Stimulated activated naive CD8-positive, alpha-beta T cell treated with anti-CD3 and anti-CD28 coated beads, Interleukin-15, Interleukin-2, amounts not matched to agents 100 U/mL and 50 U/mL, for 24 hours (primary cell): ENCODE measurements at places on chromosomes 4 and X.

- no peak for DNase-seq
Measured at GRCh38 chr4:105633241-105633640, 75.2 kb downstream of the INTS12 start.

- no peak for DNase-seq
Measured at GRCh38 chr4:17189401-17189720, 290.9 kb upstream of the LDB2 start.

DNA sequence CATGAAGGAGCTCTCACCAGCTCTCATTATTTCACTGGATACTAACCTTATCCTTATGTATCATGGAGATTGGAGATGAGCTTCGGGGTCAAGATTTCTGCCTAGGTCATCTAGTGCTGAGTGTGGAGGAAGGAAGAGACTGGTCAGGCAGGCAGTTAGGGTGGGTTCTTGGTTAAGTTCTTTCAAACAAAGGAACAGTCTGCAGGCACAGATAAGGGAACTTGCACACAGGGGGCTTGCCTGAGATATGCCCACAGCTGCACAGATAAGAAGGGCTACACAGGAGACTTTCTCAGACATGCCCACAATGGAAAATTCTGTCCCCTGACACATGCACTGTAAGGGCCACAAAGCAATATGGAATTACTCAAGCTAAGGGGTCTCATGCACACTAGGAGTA lies 904.1 kb downstream of the NLGN4X start:
- no peak for DNase-seq

- no peak for DNase-seq
Measured at GRCh38 chr4:181525634-181526033, 717.6 kb upstream of the TENM3 start.

DNA sequence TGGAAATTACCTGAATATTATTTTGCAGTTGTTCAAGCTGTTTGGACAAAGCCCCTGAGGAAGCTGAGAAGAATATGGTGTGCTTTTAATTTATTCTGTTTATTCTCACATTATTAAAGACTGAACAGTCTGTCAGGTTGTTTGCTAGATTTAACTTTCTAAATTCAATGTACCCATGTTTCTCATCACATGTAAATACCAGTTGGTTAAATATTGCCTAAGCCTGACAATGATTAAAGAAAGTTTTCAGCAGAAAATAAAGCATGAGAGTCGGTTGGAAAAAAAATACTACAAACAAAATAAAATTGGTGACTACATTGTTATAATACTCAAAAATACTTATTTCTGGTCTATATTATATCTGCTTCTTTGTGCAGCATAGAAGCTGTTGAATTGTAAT lies 1974.7 kb downstream of the ARAP2 start:
- no peak for DNase-seq

DNA sequence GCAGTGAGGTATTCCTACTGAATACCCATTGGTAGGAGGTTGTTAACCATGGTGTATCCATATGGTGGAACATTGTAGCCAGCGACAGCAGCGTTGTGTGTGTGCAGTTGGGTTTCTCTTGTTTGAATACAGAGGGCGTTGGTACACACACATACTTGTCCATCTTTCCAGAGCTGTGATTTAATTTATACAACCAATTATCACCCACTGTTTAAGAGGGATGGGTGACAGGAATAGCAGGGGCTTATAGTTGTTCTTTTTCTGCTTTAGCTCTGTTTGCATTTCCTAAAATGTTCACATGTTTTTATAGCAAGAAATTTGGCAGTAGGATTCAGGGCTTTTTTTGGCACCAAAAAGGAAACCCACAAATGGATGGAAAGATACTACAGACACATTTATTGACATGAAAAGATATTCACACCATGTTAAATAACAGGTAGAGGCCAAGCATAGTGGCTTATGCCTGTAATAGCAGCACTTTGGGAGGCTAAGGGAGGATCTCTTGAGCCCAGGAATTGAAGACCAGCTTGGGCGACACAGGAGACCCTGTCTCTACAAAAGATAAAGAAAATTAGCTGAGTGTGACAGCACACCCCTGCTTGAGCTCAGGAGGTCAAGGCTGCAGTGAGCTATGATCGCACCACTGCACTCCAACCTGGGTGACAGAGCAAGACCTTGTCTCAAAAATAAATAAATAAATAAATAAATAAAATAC lies 60.6 kb downstream of the TNIP2 start:
- no peak for DNase-seq

GRCh38 chr4:117692538-117692937 lies 341.7 kb upstream of the NDST3 start:
- no peak for DNase-seq

GRCh38 chr4:150367326-150367725 lies 214.6 kb upstream of the MAB21L2 start:
- DNase-seq: no peak

GRCh38 chr4:24197955-24198354 lies 308.1 kb upstream of the PPARGC1A start:
- no peak for DNase-seq

DNA sequence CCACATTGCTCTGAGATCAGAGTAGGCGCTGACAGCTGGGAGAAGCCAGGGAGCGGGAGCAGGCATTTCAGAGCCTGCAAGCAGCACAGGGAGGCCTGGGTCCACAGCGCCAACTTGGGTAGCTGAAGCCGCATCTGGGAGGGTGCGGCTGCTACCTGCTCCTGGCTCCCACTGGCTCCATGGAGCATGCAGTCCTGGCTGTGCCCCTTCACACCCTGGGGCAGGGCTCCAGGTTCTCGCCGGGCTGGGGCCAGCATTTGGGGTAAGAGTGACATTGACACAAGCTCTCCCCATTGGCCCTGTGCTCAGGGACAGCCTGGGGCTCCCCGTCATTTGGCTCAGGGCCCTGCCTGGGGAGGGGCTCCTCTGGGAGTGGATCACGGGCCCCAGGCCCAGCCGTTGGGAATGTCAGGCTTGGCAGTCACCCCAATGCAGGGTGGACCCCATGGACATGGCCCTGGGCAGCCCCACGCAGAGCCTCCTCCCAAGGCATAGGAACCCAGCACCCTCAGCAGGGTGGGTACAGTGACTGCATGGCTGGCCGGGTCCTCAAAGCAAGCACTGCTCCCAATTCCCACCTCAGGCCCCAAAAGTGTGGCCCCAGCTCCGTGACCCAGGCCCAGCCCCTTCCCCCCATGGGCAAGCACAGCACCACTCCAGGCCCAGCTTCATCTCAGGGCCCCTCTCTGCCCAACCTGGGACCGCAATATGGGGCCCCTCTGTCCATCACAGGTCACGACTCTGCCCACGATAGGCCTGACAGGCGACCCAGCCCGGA lies 82.4 kb downstream of the PRDM5 start:
- no peak for DNase-seq

GRCh38 chr4:14844061-14844460 lies 158.2 kb upstream of the CPEB2 start:
- DNase-seq: no peak

- no peak for DNase-seq
Measured at GRCh38 chrX:31058284-31058683, 13.6 kb downstream of the FTHL17 start.

GRCh38 chrX:14051416-14051815 lies 21.7 kb upstream of the GEMIN8 start:
- DNase-seq: no peak

DNA sequence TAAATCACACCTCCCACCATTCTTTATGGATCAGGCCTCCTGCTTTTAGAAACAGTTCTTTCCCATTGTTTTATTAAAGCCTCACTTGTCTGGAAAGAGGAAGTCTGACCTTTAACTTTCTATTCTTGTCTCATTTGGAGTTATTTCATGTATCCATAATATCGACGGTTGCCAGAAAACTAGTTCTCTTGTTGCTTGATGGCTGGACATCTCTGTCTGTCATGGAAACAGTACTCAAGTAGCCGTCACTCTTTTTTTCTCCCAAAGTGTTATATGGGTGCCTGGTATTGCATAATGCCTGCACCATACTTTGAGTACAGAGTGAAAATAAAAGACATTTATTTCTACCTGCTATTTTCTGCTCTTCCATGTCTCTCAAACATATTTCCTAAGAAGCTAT lies 61.4 kb downstream of the PHEX start:
- DNase-seq: no peak

- DNase-seq: no peak
Measured at GRCh38 chr4:6633091-6633906, 7.2 kb upstream of the MRFAP1 start.

DNA sequence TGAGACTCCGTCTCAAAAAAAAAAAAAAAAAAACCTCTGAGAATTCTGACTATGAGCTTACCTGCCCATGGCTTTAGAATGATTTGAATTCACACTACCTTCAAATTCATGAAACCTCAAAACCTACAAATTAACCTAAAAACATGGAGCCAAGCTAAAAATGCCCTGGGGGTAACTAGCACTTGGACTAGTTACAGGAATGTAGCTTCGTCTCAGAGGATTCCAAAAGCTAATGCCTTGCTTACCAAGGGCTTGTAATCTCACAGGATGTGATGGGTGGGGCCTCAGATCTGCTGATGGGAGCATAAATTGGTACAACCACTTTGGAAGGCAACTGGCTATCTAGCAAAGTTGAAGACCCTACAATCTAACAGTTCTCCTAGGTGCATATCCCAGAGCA lies 79.4 kb upstream of the SPRY1 start:
- no peak for DNase-seq

DNA sequence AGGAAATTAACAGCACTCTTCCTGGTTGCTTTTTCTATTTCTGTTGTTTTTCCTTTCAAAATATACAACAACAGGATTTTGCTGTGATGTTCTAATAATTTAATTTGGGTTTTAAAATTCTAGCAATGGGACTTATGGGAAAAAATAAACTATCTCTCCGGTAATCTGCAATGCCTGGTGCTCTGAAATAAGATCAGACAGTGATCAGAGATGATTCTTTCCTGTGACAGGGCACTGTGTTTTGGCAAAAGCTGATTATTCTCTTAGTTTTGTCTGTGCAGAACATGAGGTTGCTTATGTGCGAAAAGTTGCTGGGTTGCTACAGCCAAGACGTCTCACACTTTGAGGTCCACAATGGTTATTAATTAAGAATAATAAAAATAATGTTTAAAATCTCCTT lies 291.7 kb downstream of the FBXO8 start:
- DNase-seq: no peak

DNA sequence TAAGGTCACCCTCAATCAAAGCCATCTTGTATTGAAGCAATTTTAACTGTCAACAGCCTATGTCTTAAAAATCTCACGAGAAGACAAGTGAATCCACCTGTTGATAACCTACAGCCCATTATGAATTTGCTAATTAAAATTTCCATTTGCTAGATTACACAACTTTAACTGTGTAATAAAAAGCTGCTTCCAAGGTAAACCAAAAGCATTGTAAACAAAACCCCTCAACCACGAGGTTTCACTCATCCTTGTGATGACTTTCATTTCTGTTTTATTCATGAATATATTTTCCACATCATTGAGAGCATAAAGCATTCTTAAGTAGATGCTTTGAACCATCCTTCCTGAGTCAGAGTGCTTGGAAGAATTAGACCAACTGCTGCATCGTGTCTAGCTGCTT lies 217.5 kb upstream of the GYPA start:
- DNase-seq: no peak

DNA sequence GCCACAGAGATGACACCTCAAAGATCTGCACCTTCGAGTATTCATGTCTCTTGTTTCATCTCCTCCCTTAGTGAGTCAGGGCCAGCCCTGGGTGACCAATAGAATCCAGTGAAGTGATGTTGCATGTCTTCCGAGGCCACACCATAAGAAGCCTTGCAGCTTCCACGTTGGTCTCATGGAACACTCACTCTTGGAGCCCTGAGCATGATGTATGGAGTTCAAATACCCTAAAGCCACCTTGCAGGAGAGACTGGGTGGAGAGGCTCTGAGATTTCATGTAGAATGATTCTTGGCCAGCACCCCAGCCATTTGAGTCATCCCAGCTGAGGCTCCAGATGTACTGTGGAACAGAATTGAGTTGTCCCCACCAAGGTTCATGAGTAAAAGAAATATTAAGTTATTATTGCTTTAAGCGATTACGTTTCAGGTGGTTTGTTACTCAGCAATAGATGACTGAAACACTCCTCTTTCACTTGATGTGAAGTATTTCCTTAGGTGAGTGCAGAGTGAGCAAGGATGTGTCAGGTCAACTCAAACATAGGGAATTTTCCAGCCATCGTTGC lies 5.0 kb upstream of the RP2 start:
- no peak for DNase-seq

DNA sequence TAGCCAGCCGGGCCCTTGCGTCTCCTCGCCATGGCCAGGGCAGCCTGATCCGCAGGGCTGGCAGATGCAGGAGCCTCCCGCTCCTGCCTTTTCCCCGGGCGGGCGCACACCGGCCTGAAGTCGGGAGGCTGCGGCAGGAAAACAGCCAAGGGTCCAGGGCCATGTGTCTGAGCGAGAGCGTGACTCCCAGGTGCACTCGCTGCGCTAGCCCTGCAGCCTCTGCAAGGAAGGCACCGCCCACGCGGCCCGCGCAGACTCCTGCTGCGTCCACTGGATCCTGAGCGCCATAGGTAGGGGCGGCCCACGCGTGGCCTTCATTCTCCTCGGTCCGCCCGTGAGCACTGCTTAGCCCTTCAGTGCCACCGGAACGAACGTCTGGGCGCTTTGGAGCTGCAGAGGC lies 379.9 kb downstream of the TRAM1L1 start:
- DNase-seq: no peak

DNA sequence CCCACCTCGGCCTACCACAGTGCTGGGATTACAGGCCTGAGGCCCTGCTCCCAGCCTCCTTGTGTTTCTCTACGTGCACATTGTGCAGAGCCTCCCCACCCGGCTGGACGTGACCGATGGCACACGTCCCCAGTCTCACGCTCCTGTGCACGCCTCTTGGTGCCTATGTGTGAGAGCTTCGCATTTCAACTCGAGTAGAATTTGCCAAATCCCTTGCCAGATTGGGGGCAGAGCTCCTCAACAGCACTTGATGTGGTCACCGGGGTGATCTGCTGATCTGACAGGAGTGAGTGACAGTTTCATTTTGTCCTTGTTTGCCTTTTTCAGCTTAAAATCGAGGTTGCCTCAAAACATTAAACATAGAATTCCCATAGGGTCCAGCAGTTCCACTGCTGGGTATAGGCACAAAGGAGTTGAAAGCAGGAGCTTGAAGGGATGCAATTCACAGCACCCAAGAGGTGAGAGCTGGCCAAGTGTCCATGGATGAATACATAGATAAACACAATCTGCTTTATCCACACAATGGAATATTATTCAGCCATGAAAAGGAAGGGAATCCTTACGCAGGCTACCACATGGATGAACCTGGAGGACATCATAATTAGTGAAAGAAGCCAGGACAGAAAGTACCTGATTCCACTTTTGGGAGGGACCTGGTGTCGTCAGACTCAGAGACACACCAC lies 17.6 kb downstream of the TMEM187 start:
- peak; percentile 42 for DNase-seq

- DNase-seq: no peak
Measured at GRCh38 chrX:45592101-45592500, 391.4 kb upstream of the DIPK2B start.

GRCh38 chrX:20461002-20461401 lies 194.3 kb upstream of the RPS6KA3 start:
- no peak for DNase-seq

- no peak for DNase-seq
Measured at GRCh38 chr4:104073229-104073628, 353.4 kb upstream of the TACR3 start.

DNA sequence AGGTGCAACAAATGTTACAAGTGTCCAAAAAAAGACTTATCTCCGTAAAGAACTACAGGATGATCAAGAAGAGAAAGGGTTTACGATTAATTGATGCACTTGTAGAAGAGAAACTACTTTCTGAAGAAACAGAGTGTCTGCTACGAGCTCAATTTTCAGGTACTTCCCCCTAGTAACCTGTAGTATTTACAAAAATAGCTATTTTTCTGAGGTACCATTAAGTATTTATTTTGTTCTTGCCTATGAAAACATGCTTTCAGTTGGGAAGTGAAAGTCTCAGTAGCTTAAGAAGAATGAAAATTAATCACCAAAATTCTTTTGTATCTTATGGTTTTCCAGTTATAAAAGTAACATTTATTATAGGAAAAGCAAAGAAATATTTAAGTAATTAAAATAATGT lies 5.9 kb downstream of the THAP9 start:
- DNase-seq: no peak
